RWPE2 (cell line): ENCODE measurements at places on chromosomes 16 and 17.

DNA sequence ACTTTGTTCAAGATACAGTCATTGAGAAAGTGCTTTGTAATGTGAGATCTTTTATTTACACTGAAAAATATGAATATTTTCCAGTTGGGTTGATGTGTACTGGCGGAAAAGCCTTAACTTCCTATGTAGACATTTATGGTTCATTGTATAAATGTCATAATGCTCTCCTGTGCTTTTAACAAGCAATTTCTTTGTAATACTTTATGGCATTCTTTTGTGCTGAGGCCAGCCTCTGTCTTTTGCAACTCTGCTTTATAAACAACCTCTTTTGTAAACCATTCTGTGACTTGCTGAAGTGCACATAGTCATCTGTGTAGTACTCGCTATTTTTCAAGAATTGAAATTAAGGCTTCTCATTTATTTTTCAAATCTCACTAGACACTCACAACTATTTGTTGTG lies 291.2 kb downstream of the CDH11 start:
- no peak overlapping the region for H3K27ac ChIP-seq
- DNase-seq = no peak
- H3K27me3 ChIP-seq = no peaks in the 10 kb centered on the region
- H3K4me1 ChIP-seq = no peaks in the 10 kb centered on the region

- no peak overlapping the region for H3K4me3 ChIP-seq
- H3K36me3 ChIP-seq = no peaks in the 10 kb centered on the region
- H3K27me3 ChIP-seq = peaks cover 13% of the 10 kb centered on the region
- no peaks in the 10 kb centered on the region for H3K4me1 ChIP-seq
Observed at GRCh38 chr16:1027501-1027815, 45.1 kb upstream of the SSTR5 start.

DNA sequence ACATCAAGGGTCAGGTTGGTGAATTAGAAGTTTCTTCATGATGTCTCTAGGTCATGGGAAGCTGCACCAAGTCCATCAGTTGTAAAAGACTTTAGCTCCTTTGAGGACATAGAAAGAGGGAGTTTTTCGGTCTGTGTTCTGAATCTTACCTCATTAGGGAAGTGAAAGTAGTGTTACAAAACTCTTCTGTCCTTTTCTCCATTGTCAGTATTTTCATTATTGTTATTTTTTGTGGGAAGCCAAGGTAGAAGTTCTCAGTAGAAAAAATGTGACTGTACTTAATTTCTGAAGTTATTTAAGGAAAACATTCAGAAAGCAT lies 24.2 kb downstream of the MAP3K3 start:
- H3K36me3 ChIP-seq = peaks cover 16% of the 10 kb centered on the region
- no peaks in the 10 kb centered on the region for H3K27me3 ChIP-seq
- no peak overlapping the region for H3K4me3 ChIP-seq
- no peak overlapping the region for H3K27ac ChIP-seq
- DNase-seq = no peak

- no peaks in the 10 kb centered on the region for H3K36me3 ChIP-seq
- H3K27ac ChIP-seq = no peak overlapping the region
- no peak overlapping the region for H3K4me3 ChIP-seq
- DNase-seq = no peak
- H3K4me1 ChIP-seq = peaks cover 6% of the 10 kb centered on the region
- H3K27me3 ChIP-seq = no peaks in the 10 kb centered on the region
Observed at GRCh38 chr17:57032343-57032742, 52.7 kb upstream of the AKAP1 start.

DNA sequence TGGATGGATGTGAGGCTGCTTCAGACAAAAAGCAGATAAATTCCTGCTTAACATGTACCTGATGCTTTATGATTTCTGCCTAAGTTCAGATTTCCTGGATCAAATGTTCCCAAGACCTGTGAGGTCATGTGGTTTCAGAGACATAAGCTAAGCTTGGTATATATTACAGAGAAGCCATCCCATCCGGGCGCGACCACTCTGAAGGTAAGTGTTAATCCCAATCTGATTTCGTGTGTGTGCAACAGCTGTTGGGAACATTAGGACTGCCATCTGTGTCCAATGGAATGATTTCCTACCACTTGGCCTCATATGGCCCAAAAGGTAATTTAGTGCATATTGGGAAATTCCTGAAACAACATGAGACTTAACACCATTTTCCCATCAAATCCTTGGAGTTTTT lies 199.1 kb downstream of the HS3ST3B1 start:
- no peak overlapping the region for H3K4me3 ChIP-seq
- no peak overlapping the region for H3K27ac ChIP-seq
- no peaks in the 10 kb centered on the region for H3K4me1 ChIP-seq
- H3K27me3 ChIP-seq = no peaks in the 10 kb centered on the region
- no peaks in the 10 kb centered on the region for H3K36me3 ChIP-seq

DNA sequence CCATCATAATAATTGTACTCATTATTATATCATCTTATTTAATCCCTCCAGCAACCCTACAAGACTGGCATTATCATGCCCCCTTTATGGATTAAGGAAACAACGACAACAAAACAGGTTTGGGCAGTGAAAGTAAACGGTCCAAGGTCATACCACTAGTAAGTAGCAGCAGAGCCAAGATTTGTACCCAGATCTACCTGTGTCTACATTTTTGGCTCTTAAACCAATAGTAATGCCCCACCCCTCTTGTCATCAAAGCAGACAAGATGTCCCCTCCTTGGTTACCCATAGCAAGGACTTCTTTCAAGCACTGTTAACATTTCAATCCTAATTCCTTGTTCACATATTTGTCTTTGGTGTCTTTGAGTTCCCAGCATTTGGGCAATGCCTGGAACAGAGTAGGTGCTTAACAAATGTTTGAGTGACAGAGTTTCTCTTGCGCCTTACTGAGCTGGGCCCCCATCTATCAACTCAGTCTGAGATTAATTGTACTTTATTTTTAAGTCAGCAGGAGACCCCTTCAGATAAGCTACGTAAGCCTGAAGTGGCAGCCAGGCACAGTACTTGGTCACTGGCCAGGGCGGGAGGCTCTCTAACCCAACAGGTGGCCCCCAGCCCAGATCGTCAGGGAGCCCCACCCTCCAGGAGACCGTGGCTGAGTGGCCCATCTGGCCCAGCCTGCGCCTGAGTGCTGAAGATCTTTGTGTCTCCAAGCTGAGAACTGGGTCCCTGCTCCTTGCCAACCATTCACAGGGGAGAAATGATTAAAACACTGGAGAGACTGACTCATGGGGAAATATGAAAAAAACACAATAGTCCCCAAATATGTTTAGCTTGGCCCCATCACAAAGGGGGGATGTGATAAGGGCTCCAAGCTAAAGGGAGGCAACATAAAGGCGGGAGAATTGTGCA lies 75.8 kb downstream of the AXIN2 start:
- no peak overlapping the region for H3K27ac ChIP-seq
- H3K27me3 ChIP-seq = peaks cover 3% of the 10 kb centered on the region
- DNase-seq = no peak
- H3K4me1 ChIP-seq = no peaks in the 10 kb centered on the region
- no peaks in the 10 kb centered on the region for H3K36me3 ChIP-seq
- no peak overlapping the region for H3K4me3 ChIP-seq
